ENCODE measurements at places on chromosomes 12 and 14. TPM values are rescaled to one million over a fixed set of nuclear protein-coding genes. Genes with fewer than 3 reads are reported as not detected.
A peak's percentile ranks its signal among the peaks of the same experiment; 100 is the strongest.

Gene KRT83
- total RNA-seq = not detected

Gene BICDL1
- 25.7 TPM for total RNA-seq

DNA sequence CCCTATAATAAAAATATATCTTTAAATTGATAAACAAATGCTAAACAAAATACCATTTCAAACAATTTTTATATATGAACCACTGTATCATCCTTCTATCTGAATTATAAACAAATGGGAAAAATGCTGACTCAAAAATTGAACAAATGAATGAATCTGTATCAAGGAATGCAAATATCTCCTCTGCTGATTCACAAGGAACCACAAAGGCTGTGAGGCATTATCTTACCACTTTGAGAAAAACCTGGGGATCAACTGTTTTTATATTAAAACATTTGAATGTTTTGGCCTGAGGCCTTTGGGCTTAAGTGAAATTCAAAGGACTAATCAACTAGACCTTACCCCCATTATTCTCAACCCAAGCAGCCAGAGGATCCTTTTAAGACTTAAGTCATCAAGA, 86.3 kb downstream of the EML5 start:
- DNase-seq = no peak

DNA sequence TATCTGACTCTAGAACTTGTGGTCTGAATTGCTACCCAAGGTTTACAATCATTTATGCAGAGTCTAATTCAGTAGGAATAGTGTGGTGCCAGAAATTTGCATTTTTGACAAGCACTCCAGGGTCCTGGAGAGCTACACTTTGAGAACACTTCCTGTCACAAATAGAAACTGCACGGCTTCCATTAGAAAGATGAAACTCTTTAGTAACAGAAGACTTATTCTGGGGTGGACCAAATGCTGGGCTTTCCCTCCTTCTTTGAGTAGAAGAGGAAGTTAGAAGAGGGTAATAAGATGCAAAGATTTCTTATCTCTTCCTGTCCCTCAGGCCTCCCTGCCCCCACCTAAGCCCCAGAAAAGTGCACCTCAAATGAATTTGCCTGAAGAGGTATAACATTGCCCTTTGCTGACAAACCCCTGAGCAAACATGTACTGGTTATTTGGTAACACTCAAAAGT, 28.4 kb downstream of the DGLUCY start:
- DNase-seq = no peak

- DNase-seq = peak; percentile 4
Observed at GRCh38 chr12:43338848-43339526, 213.0 kb downstream of the ADAMTS20 start.

Gene OLR1
- not detected for total RNA-seq

Gene KCTD10
- total RNA-seq = 56.7 TPM
